Frontal cortex (tissue), 4 donors: ENCODE measurements at places on chromosomes 4 and X.

DNA sequence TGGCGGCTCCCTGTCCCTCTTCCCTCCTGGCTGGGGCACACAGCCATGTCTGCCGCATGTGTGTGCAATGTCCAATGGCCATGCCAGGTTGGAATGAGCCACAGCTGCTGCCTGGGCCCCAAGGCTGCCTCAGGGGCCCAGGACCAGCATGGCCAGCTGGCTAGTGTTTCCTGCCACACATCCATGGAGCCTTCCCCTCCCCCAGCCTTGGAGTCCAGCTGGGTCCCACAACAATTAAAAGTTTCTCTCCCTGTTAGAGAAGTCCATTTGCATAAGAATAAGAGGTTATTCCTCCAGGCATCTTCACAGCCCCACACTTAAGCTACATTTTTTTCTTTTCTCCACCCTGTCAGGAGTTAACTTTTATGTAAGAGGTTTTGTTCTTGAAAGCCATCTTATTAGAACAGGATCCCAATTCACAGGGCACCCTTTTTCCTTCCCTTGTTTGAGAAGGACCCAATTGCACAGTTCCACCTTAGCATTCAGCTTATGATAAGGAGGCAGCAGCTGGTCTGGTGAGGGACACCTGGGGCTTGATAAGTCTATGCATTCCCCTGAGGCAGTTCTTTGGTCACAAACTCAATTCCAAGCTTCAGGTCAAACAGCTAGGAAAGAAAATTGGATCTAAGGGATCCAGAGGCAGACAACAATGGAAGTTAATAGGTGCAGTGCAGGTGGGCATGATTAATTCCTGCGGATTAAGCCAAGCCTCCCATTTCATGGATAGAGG lies 963.3 kb upstream of the GRIA3 start:
- no peak for DNase-seq

GRCh38 chr4:48575964-48576363 lies 85.9 kb downstream of the ZAR1 start:
- DNase-seq, result no peak

DNA sequence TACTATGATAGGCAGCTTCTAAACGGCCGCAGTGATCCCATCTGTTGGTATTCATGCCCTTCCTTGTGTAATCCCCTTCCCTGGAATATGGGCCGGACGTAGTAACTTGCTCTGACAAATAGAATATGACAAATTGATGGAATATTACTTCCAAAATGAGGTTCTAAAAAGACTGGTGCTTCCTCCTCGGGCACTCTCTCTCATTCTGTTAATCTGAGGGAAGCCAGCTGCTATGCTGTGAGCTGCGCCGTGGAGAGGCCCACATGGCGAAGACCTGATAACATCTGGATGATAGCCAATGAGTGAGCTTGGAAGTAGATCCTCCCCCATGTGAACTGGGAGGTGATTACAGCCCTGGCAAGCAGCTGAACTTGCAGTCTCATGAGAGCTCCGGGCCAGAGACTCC lies 27.2 kb upstream of the SLC25A4 start:
- no peak for DNase-seq

GRCh38 chr4:113645771-113646441 lies 115.6 kb downstream of the CAMK2D start:
- DNase-seq, result no peak

DNA sequence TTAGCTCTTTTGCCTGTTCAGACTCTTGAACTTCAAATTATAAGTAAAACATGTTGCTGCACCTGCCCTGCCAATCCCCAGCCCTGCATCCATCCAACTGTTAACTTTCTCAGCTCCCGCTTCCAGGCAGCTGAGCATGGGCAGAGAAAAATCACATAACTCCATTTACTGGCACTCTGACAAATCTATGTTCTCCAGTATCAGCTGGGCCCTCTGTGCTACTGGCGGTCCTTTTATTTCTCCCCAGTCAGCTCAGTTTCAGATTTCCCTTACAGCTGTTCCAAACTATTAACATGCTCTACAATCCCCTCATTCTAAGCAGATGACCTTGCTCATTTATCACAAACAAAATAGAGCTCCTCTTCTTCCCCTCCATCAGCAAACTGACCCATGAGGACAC lies 240.4 kb upstream of the TET2 start:
- no peak for DNase-seq

GRCh38 chr4:14478504-14478903 lies 523.8 kb upstream of the CPEB2 start:
- DNase-seq, result no peak

GRCh38 chr4:576991-577498 lies 950 bp upstream of the TMEM271 start:
- DNase-seq, result no peak

GRCh38 chrX:154431341-154431740 lies 2.9 kb downstream of the ATP6AP1 start:
- DNase-seq, result no peak

DNA sequence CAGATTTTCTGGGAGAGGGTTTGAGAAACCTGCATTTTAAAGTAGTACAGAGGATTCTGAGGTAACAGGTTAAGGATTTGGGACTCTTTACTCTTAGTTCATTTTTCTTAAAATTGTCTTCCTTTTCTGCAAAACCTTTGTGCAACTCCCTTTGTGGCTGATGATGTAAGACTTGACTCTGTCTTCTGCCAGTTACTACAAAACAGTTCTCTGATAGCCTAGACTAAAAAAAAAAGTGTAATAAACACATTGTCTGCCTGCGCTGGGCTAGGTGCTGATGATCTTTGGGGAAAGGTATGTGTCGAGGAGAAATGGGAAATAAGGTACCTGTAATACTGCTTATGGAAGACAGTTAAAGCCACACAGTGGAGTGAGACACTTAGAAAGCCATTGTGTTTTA lies 28.7 kb downstream of the IL13RA1 start:
- no peak for DNase-seq

DNA sequence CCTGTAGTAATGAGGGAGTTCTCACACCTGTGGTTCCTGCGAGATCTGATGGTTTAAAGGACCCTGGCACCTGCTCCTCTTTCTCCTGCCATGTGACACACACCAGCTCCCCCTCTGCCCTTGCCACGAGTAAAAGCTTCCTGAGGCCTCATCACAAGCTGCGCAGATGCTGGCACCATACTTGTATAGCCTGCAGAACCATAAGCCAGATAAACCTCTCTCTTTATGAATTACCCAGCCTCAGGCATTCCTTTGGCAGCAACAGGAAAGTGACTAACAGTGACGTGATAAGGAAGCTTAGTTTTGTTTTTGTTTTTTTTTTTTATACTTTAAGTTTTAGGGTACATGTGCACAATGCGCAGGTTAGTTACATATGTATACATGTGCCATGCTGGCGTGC lies 130.9 kb downstream of the AFAP1 start:
- no peak for DNase-seq

DNA sequence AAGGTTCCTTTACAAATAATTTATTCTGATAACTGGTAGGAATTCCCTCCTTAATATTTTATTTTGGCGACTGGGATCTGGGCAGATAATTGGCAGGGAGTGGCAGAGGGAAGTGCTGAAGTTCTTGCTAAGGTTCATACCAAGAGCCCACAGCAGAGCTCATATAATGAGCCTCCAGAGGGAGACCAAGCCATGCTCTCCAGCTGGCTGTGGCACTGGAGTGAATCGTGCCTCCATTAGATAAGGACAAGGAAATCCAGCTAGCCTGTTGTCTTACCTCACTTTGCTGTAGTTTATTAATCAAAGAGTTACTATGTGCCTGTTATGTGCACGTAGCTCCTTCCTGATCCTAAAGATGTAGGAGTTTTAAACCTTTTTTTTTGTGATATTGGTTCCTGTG lies 1.3 kb downstream of the ASB12 start:
- no peak for DNase-seq

- DNase-seq, result no peak
Measured at GRCh38 chr4:13445841-13446790, 38.0 kb downstream of the RAB28 start.

DNA sequence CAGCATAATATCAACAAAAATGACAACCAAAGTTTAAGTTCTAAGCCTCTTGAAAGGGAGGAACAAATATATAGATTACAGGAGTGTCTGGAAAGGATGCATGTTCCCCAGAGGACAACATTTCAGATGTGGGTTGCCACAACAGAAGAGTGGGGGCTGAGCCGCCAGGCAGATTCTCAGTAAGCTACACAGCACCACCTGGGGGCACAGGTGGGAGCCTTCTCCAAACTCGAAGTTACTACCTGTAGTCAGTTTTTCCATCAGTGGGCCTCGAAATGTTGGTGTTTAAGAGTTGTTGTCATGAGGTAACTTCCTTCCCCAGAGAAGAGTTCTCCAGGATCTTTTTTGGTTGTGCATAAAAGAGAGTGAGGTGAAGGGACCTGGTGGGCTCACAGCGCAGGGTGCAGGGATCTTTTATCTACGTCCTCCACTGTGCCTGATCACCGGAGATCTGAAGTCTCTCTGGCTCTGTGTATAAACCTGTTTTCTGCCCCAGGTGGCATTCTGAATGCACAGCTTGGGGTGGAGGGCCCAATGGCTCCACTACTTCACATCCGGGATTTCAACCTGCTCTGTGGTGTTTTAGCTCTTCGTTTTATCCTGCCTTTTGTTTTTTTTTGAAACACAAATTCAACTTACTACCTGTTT lies 58.4 kb upstream of the STS start:
- no peak for DNase-seq

DNA sequence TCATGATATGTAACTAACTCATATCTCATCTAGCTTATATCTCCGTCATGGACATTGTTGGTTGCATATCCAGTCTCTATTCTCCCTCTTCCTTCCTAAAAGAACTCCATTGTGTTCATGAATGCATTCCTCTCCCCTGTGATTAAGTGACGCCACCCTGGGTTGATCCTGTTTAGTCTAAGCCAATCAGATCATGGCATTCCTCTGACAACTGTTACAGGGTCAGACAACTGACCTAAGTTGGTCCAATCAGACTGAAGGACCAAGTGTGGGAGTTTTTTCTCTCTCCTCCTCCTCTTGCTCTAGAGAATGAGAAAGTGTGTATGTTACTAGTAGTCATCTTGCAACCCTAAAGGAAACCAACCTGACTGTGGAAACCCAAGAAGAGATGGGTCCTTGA lies 3.6 kb downstream of the APOO start:
- DNase-seq, result no peak

DNA sequence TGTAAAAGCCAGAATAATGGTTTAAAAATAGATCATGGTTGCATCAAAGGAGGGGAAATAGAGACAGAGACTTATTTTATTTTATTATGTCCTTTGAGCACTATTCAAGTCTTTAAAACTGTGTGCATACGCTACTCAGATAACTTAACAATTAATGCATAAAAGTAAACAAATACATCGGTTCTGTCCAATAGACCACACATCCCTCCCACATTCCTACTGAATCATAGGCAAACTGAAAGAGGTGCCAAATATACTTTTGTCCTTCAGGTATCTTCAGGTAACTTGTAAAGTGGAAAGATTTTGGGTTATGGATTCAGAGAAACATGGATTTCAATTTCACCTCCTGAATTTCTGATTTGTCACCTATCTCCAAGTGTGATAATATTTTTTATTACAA lies 91.3 kb downstream of the SPOCK3 start:
- DNase-seq, result no peak

- no peak for DNase-seq
Measured at GRCh38 chrX:7163146-7163677, 15.3 kb upstream of the PUDP start.

GRCh38 chr4:100289946-100290345 lies 99.7 kb upstream of the DDIT4L start:
- no peak for DNase-seq

DNA sequence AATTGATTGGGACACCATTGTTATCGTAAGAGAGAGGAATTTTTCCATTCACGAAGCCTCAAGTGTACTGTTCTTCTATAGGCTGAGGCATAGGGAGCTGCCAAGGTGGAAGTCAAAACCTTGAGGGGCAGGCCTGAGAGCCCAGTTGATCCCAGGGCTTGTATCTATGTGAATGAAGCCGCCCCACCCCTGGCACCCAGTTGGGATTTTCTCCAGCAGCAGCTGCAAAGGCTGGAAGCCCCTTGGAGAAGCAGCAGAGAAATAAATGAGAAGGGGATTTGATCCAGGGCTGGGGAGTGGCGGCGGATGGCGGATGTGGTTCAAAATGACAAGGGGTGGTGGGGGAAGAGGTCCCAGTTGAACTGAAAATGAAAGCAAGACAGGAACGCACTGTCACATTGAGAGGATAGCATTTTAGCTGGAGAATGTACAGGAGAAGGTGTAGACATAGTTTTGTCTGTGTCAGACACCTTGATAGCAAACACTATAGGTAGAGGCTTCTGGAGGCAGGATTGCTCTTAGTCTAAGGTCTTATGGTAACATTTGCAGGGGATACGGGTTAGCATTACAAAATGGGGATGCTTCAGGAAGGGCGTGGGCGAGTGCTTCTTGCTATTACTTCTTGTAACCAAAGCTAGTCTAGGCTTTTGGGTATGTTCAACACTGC lies 32.6 kb downstream of the DOCK11 start:
- DNase-seq, result no peak

GRCh38 chr4:1794809-1795298 lies 1.8 kb downstream of the FGFR3 start:
- no peak for DNase-seq

DNA sequence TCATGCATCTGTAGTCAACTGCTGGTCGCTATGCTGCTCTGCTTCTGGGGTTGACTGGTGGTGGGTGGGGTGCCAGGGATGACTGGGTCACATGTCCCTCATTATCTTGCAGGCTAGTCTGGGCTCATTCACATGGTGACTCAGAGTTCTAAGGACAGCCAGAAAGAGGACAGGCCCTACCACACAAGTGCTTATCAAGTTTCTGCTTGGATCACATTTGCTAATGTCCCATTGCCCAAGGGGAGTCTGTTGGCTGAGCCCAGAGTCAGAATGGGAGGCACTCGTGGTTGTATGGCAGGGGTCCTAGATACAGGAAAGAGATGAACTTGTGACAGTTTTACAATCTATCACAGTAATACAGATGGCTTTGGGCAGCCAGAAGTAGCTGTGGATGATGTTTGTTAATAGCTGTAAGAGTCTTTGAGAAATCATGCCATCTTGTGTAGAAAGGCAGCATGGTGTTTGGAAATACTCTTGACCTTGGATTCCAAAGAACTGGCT lies 221.3 kb downstream of the GPAT3 start:
- DNase-seq, result no peak

DNA sequence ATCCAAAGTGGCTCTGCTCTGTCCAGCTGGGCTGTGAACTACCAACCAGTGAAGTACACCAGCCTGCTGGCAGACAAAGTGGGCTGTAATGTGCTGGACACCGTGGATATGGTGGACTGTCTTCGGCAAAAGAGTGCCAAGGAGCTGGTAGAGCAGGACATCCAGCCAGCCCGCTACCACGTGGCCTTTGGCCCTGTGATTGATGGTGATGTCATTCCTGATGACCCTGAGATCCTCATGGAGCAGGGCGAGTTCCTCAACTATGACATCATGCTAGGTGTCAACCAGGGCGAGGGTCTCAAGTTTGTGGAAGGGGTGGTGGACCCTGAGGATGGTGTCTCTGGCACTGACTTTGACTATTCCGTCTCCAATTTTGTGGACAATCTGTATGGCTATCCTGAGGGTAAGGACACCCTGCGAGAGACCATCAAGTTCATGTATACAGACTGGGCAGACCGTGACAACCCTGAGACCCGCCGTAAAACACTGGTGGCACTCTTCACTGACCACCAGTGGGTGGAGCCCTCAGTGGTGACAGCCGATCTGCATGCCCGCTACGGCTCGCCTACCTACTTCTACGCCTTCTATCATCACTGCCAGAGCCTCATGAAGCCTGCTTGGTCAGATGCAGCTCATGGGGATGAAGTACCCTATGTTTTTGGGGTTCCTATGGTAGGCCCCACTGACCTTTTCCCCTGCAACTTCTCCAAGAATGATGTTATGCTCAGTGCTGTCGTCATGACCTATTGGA lies 22.6 kb downstream of the NLGN3 start:
- no peak for DNase-seq
